ENCODE measurements at places on chromosomes 16 and 17.

DNA sequence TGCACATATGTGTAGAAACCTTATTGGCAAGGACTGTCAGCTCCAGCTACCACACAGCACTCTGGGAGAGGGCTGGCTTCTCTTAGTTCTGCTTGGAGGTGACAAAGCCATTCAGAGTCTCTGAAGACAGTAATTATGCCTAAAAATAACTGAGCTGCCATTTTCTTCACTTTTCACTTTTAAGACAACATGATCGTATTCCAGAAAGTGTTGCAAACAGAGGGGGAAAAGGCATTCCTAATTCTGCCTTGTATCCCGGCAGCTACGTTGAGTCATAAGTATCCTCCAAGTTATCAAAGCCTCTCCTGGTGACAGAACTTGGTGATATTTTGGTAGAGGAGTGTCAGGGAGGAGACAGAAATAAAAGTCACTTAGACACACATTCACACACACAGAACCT is 327.7 kb downstream of the HAPSTR1 start:
- no peak for DNase-seq

GRCh38 chr17:30982855-30983254 is 12.0 kb downstream of the RNF135 start:
- DNase-seq, result no peak

DNA sequence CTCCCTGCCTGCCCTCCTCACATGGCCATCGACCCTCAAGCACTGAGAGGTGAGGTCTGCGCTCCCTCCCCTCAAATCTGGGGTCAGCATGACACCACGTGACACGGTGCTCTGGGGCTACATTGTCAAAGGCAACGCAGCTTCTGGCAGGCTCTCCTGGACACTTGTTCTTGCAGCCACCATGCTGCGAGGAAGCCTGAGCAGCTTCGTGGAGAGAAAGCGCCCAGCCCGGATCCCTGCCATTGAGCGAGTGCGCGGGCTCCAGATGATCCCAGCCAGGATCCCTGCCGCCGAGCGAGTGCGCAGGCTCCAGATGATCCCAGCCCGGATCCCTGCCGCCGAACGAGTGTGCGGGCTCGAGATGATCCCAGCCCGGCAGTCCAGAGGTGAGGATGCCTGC is 70.9 kb upstream of the METRNL start:
- DNase-seq, result no peak

- DNase-seq, result peak; percentile 82
Measured at GRCh38 chr17:5249615-5250014, 15.0 kb upstream of the SCIMP start.

GRCh38 chr16:2859686-2860265 is 1.8 kb upstream of the PRSS22 start:
- no peak for DNase-seq

DNA sequence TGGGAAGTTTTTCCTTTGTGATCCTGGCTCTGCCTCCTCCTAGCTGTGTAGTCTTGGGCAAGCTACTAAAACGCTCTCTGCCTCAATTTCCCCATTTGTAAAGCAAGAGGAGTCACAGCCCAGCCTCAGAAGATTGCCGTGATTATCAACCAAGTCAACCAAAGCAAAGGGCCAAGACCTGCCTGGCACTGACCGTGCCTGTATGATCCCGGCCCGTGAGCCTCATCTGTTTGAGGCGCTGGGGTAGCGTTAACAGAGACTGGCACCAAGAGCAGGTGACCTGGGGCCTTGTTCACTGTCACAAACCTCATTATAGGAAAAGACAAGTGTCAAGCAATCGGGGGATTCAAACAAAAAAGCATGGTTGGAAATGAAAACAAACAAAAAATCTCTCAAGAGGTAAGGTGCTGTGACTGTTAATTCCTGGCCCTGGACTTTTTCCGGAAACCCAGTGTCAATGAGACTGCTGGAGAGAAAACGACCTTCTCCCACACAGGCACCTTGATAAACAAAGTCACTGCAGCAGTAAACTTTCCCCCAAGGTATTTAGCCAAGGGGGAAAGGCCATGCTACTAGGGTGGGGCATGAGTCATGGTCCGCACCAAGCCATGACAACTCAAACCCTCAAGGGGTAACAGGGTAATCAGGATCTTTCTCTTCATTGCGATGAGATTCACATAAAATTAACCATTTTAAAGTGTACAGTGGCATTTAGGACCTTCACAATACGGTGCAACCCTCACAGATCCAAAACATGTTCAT is 5.4 kb downstream of the MEAK7 start:
- no peak for DNase-seq

- no peak for DNase-seq
Measured at GRCh38 chr17:51407576-51407975, 147.2 kb downstream of the UTP18 start.

DNA sequence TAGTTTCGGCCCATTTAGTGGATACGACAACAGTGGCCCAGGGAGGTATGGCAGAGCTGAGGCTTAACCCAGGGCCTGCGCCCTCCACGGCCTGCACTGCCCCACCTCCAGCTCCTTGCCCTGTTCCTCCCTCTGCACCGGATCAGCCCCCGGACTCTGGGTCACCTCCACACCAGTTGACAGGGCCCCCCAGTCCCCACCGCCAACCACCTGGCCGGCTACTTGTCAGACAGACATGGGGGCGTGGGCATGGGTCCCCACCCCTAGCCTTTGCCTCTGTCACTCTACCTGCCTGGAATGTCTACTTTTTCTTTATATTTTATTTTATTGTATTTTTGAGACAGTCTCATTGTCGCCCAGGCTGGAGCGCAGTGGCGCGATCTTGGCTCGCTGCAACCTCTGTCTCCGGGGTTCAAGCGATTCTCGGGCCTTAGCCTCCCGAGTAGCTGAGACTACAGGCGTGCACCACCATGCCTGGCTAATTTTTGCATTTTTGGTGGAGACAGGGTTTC is 3.0 kb upstream of the ACTG1 start:
- no peak for DNase-seq

DNA sequence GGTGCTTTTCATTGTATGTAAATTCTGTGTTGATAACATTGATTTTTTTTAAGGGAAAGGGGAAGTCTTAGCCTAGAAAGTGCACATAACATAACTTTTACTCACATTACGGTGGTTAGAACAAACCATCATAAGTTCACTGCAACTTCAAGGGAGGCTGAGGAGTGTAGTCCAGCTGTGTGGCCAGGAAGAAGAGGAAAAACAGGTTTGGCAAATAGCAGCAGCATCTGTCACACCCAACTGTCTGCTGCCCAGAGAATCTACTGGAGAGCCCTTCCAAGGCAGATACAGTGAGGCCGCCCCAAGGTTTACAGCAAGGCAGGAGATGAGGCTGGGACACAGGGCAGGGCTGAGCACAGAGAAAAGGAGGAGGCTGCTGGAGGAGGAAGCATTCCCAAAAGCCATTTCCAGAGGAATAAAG is 60.6 kb downstream of the AIPL1 start:
- no peak for DNase-seq

DNA sequence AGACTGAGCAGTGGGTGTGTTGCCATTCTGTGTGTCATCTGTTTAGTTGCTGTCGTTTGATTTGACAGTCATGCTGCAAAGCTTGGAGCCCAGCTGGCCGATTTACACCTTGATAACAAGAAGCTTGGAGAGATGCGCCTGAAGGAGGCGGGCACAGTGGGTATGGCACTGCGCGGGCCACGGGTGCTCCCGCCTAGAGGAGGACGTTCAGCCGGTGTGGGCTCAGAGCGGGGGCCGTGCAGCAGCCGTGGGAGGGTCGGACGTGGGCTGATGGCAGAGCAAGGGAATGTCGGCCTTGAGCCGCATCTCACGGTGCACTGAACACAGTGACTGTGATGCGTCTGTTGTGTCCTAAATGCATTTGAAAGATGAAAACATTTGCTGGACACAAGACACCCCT is 3.7 kb downstream of the FN3KRP start:
- no peak for DNase-seq
